ENCODE measurements at places on chromosomes 6 and 20.

GRCh38 chr6:137957471-137957870 is 90.4 kb downstream of the TNFAIP3 start:
- no peak for DNase-seq

- DNase-seq, result no peak
Measured at GRCh38 chr6:168596344-168596743, 155.4 kb downstream of the SMOC2 start.

DNA sequence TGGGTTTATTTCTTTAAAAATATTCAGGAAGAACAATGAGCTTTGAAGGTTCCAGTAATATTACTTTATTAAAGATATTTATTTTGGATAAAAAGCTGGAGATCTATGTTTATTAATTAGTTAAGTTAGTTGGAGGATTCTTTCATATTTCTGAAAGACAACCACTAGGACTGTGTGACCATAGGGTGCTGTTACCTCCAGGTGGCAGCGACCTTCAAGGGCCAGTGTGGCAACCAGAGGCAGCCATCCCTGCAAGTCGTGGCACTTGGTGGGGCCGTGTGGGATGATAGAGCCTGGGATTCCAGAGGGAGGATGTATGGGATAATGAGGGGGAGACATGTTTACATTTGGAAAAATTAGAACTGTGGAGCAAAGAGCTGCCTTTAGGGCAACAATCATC is 95.5 kb upstream of the SCP2D1 start:
- no peak for DNase-seq

DNA sequence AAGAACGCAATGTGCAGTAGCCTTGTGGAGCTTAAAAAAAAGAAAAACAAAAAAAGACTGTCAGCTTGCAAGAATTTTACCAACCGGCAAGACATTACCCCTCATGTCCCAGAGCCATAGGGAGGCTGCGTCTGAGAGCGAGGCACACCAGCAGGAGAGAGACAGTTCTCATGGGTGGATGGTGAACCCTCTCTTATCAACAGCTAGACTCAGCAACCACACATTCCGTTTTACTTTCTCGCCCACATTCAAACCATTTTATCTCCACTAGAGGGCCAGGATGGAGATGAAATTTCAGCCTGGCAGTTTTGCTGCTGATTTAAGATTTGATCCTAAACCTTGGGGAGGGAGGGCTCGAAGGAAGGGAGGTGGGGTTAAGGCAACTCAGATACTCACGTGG is 247.0 kb downstream of the ATXN1 start:
- no peak for DNase-seq

GRCh38 chr6:166850677-166851076 is 105.7 kb downstream of the RNASET2 start:
- DNase-seq, result no peak

Data from esophagus squamous epithelium (tissue), 5 donors.